Prostate gland (tissue), 2 donors: ENCODE measurements at places on chromosomes 12 and 14.

- DNase-seq = no peak
- no peak overlapping the region for H3K4me3 ChIP-seq
- no peak overlapping the region for H3K27ac ChIP-seq
- H3K27me3 ChIP-seq = no peaks in the 10 kb centered on the region
- H3K36me3 ChIP-seq = no peaks in the 10 kb centered on the region
- H3K4me1 ChIP-seq = no peaks in the 10 kb centered on the region
Measured at GRCh38 chr14:54935958-54936357, 33.3 kb upstream of the GCH1 start.

DNA sequence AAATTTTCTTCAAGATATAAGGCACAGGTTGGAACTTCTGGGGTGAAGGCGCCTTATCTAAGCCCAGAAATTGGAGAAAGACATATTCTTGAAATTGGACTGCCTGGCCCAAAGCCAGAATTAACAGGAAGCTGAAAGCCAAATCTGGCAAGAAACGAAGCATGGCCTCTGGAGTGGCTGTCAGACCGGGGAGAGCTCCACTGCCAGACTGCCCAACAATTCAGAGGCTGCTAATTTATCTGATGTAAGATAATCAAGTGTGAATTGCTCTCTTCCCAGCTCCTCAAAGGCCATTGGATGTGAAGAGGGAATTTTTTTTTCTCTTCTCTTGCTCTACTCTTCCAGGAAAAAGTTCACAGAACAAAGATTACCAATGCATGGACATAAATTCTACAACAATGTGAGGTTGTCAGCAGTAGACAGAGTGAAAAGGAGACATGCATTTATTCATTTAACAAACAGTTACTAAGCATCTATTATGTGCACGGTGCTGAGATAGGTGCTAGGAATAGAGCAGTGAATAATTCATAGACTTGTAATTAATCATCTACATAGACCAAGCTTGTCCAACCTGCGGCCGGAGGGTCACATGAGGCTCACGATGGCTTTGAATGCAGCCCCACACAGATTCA is at the start of gene GDF3:
Gene GDF3, minus strand, starts transcription at position 210 of the 632 bp plus-strand sequence. Its CDS starts 47 bp downstream, at position 163.
- no peaks in the 10 kb centered on the region for H3K4me1 ChIP-seq
- H3K36me3 ChIP-seq = no peaks in the 10 kb centered on the region
- DNase-seq = no peak
- H3K27ac ChIP-seq = no peak within 1 kb of the TSS
- no peak within 1 kb of the TSS for H3K4me3 ChIP-seq
- no peaks in the 10 kb centered on the region for H3K27me3 ChIP-seq

- DNase-seq = no peak
- H3K27me3 ChIP-seq = peaks cover 4% of the 10 kb centered on the region
- H3K27ac ChIP-seq = no peak overlapping the region
- no peaks in the 10 kb centered on the region for H3K36me3 ChIP-seq
Measured at GRCh38 chr12:70919597-70920035, 922 bp downstream of the PTPRR start.

DNA sequence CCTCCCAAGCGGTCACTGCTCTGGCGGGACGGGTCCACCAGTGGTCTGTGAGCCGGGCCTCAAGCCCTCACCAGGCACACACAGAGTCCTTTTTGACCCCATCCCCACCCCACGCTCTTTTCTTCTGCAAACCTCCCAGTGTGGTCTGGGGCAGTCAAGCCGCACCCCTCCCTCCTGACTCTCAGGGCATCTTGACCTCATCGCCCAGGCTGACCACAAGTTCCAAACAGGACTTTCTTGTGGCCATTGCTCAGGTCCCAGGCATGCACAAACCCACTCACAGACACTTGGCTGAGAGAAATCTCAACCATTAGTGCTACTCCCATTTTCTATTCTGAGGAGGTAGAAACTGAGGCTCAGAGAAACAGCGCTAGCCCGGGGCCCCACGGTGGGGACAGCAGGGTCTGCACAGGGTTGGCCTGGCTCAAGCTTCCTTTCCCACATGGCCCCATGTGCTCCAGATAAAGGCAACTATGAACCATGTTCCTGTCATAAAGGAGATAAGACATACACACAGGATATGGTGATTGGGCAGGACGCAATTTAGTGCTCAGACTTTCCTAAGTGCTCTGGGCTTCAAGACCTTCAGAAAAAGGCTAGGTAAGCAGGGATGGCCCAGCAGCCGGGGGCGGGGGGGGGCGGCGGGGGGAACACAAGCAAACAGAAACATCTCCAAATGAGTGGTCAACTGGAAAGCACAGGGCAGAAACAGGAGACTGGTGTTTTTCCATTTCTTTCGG is 69.6 kb downstream of the ITPK1 start:
- H3K27me3 ChIP-seq = no peaks in the 10 kb centered on the region
- no peaks in the 10 kb centered on the region for H3K36me3 ChIP-seq
- peaks cover 25% of the 10 kb centered on the region for H3K4me1 ChIP-seq
- H3K4me3 ChIP-seq = no peak overlapping the region
- H3K27ac ChIP-seq = no peak overlapping the region
- DNase-seq = no peak

DNA sequence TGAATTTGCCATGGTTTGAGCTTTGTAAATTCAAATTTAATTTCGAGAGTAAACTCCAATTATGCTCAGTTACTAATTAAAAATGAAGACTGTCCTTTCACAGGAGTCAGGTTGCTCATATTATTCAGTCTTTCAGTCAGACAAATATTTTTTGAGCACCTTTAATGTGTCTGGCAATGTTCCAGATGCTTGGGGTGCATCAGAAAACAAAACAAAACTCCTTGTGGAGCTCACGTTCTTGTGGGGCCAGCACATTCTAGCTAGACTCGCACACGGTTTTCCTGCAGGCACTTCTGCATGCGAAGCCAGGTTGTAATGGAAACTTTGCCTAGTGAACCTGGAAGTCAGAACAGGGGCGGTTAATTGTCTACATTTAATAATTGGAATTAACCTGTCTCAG is 64.0 kb upstream of the ATF1 start:
- no peak overlapping the region for H3K27ac ChIP-seq
- no peaks in the 10 kb centered on the region for H3K36me3 ChIP-seq
- no peak for DNase-seq
- no peaks in the 10 kb centered on the region for H3K4me1 ChIP-seq
- H3K27me3 ChIP-seq = no peaks in the 10 kb centered on the region

DNA sequence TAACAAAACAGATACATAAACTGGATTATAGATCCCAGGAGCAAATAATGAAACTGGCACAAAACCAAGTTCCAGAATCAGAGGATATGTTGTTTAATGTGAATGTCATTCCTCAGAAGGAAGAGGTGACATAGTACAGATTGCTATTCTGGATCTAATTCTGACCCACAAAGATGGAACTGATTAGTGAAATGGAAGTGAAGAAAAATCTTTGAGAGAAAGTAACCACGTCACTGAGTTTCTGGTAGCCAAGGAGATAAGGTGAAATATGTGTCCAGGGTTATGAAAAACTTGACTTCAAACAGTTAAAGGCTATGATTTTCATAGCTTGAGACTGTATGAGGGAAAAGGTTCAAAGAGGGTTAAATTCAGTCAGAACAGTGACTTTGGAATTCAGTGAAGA is 8.3 kb downstream of the OR10AD1 start:
- no peak overlapping the region for H3K27ac ChIP-seq
- no peak overlapping the region for H3K4me3 ChIP-seq
- no peak for DNase-seq
- no peaks in the 10 kb centered on the region for H3K4me1 ChIP-seq
- no peaks in the 10 kb centered on the region for H3K27me3 ChIP-seq
- no peaks in the 10 kb centered on the region for H3K36me3 ChIP-seq

GRCh38 chr12:79360936-79361335 is 329.8 kb downstream of the PAWR start:
- H3K27me3 ChIP-seq = no peaks in the 10 kb centered on the region
- no peak overlapping the region for H3K4me3 ChIP-seq
- H3K36me3 ChIP-seq = no peaks in the 10 kb centered on the region
- no peak for DNase-seq
- no peak overlapping the region for H3K27ac ChIP-seq

DNA sequence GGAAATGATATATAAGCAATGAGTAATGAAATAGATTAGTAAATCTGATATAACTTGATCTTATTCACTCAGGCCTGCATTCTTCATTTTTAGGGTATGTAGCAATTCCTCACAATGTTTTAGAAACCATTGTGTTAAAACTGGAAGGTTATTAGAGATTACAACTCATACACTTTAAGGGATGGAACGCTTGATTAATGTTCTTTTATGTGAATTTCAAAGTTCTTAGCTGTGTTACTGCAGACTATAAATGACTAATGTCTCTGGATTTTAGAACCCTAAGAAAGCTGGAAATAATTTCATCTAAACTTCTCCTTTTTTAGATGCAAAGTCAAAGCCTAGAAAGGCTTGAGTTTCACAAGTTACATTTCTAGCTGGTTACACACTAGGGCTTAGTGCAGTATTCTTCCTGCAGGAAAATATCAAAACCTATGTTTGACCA is 148.2 kb upstream of the CLEC14A start:
- H3K27ac ChIP-seq = no peak overlapping the region
- no peak for DNase-seq
- no peaks in the 10 kb centered on the region for H3K27me3 ChIP-seq
- H3K4me3 ChIP-seq = no peak overlapping the region

- H3K4me3 ChIP-seq = no peak overlapping the region
- H3K36me3 ChIP-seq = peaks cover 6% of the 10 kb centered on the region
- no peaks in the 10 kb centered on the region for H3K27me3 ChIP-seq
- no peak overlapping the region for H3K27ac ChIP-seq
Measured at GRCh38 chr14:22610931-22611330, 12.8 kb downstream of the ABHD4 start.

- no peak for DNase-seq
- H3K36me3 ChIP-seq = no peaks in the 10 kb centered on the region
- no peaks in the 10 kb centered on the region for H3K4me1 ChIP-seq
- H3K27me3 ChIP-seq = no peaks in the 10 kb centered on the region
Measured at GRCh38 chr14:95901054-95901453, 24.4 kb downstream of the TUNAR start.

DNA sequence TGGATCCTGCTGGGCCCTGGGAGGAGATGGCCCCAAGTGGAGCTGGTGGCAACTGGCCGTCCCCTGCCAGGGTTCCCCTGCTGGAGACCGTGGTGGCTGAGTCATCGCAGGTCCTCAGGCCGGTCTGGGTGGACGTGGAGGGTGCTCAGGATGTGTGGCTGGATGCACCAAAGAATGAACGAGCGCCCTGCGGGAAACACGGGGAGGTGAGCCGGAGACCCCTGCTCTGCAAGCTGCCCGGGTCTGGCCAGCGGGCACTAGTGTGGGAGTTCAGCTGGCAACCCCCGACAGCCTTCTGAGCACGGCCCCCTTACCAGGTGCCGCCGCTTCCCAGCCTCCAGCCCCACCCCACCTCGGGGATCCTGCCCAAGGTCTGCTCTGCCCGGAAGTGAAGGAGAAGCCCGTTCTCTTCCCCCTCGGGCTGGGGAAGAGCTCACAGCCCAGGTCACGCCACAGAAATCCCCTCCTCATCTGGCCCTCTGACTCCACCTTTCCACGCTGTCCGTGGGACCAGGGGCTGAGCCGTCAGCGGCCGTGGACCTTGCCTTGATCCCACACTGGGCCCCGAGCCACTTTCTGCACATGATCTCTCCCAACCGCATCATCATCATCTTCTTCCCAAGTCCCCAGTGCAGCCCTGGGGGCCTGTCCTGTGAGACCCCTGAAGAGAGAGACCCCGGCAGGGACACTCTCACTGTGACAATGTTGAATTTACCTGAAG is 165.5 kb downstream of the KIF26A start:
- H3K27ac ChIP-seq = no peak overlapping the region
- H3K4me1 ChIP-seq = no peaks in the 10 kb centered on the region
- no peaks in the 10 kb centered on the region for H3K36me3 ChIP-seq
- no peak overlapping the region for H3K4me3 ChIP-seq
- H3K27me3 ChIP-seq = no peaks in the 10 kb centered on the region

GRCh38 chr12:47033081-47033480 is 46.3 kb upstream of the PCED1B start:
- H3K36me3 ChIP-seq = no peaks in the 10 kb centered on the region
- no peaks in the 10 kb centered on the region for H3K4me1 ChIP-seq
- H3K27me3 ChIP-seq = no peaks in the 10 kb centered on the region
- no peak overlapping the region for H3K4me3 ChIP-seq

DNA sequence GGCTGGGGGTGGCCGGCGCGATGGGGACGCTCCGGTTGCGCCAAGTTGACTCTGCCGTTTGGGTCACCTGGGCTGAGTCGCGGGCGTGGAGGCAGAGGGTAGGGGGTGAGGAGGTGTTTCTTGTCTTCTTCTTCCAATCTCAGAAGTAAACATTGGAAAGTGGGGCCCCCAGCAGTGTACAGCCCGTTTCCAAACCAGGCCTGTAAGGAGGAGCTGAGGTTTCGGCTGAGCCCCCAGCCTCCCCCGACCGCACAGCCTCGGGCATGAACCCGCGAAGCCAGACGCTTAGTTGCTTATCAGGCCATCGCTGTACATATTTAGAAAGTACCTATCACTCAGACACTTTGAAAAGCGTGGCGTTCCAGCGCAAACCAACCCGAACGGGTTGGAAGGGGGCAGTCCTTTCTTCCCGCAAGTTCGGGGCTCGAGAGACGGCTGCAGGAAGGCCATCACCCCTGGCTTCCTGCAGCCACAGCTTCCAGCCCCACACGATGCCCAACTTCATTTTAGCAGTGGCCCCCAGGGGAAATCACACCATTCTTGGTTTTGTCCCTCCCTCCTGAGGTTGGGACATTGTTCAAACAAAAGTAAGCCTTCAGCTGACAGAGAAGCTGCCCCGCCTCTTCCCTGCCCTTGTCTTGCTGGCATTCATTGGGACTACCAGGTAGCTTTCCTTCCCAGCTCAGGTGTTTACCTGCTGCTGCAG is 164.1 kb downstream of the ZFP36L1 start:
- H3K36me3 ChIP-seq = no peaks in the 10 kb centered on the region
- peaks cover 5% of the 10 kb centered on the region for H3K4me1 ChIP-seq
- H3K27me3 ChIP-seq = no peaks in the 10 kb centered on the region
- peak; percentile 88 for DNase-seq

DNA sequence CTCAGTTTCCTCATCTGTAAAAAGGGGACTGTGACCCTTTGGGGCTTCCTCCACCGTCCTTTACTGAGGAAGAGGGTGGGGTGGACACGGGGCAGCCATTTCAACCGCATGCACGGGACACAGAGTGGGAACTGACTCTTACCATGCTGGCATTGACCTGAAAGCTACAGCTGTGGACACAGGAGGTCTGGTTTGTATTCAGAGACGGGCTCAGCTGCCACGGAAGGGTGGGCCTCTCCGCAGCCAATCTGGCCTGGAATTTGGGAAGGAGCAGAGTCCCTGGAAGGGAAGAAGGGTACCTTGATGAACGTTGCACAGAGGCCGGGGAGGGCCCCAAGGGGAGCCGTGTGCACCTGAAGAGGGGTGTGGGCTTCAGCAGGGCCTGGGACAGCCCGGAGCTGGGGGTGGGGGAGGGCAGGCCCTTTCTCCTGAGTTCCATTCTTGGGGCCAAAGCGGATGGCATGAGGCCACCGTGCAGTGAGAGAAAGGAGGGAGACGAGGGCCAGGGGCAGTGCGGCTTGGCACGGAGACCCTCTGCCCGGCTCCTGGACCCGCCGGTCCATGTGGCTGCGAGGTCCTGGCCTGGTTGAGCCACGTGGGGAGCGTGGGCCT is 14.5 kb downstream of the TNFAIP2 start:
- no peaks in the 10 kb centered on the region for H3K4me1 ChIP-seq
- DNase-seq = no peak
- H3K27ac ChIP-seq = no peak overlapping the region
- no peaks in the 10 kb centered on the region for H3K27me3 ChIP-seq
